ENCODE measurements at places on chromosomes 2 and 18. TPM values are rescaled to one million over a fixed set of nuclear protein-coding genes. Genes with fewer than 3 reads are reported as not detected.

The PRSS56 gene
- total RNA-seq = not detected

The INPP5D gene
- total RNA-seq = 7.1 TPM

DNA sequence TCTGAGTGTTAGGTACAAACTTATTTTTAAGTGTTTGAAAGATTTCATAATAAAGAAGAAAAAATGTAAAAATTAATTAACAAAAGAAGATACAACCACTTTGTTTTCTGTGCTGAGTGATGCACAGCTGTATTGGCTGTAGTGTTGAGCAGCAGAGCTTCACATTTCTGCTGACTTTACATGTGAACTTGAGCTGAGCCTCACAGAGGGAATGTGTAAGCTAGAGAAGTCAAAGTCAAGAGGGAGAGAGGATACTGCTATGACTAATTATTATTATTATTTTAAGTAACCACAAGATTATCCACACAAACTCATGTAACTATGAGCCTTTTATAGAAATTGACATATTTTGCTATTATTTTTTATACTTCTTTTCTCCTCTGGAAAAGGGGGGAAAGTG is 159.1 kb upstream of the ZSWIM2 start:
- no peak for DNase-seq

- DNase-seq = no peak
Measured at GRCh38 chr2:8472545-8473323, 209.1 kb upstream of the ID2 start.

- peak; percentile 43 for DNase-seq
Measured at GRCh38 chr2:168118733-168119514, 128.5 kb downstream of the STK39 start.

GRCh38 chr2:53727921-53728320 is 39.7 kb upstream of the CHAC2 start:
- no peak for DNase-seq

Data from colonic mucosa (tissue), 4 donors.